CD4-positive, alpha-beta T cell treated with Interleukin-10 for 1 hour (primary cell): ENCODE measurements at places on chromosomes 2 and 18.

DNA sequence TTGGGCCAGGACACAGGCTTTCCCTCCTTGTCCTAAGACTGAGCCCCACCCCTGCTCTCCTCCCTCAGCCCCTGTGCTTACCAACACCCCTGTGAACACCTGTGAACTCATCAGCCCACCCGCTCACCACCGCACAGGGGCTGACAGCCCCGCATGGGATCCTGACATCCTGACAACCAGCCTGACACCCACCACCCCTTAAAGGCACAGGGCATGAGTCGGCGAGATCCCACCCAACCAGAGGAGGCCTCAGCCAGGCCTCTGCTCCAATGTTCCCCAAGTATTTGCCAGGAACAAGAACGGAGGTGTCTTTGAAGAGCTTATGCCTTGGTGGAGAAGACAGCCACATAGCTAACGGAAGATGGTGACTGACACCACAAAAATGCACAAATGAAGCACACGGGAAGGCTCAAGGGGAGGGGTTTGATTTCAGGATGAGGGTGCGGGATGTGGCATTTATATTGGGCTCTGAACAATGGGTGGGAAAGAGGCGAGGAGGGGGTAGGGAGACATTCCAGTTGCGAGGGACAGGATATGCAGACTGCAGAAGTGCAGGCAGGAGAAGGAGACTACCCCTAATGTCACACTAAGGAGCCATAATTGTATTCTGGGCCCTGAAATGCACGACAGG is 11.0 kb downstream of the RAB11FIP5 start:
- DNase-seq, result no peak

DNA sequence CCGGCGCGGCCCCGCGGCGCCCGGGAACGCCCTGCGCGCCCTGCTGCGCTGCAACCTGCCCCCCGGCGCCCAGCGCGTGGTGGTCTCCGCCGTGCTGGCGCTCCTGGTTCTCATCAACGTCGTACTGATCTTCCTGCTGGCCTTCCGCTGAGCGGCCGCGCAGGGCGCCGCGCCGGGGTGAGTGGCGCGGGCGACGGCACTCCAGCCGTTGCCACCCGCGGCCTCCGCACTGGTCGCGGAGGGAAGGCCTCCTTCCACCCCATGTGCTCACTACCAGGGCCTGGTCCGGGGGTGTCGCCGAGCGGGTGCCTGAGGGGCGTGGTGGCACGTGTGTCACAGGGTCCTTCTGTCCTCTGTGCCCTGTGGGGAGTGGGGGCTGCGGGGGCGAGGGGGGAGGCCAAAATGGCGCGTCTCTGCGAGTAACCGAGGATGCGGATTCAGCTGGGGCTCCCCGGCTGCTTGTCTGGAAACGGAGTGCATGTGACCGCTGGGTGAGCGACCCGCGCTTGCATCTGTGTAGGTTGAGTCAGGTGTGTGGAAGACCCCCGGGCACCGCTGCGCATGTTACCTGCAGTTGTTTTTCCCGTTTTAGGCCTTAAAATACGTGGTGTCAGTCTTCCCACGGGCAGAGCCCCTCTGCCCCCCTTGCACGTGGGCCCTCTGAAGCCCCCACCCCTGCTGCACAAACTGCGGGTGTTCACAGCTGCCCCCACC is 58.0 kb downstream of the FAM168B start:
- DNase-seq, result no peak

GRCh38 chr2:181907057-181907456 is 15.5 kb downstream of the ITPRID2 start:
- no peak for DNase-seq

GRCh38 chr2:240252191-240252871 is 111.9 kb upstream of the OTOS start:
- DNase-seq, result no peak

DNA sequence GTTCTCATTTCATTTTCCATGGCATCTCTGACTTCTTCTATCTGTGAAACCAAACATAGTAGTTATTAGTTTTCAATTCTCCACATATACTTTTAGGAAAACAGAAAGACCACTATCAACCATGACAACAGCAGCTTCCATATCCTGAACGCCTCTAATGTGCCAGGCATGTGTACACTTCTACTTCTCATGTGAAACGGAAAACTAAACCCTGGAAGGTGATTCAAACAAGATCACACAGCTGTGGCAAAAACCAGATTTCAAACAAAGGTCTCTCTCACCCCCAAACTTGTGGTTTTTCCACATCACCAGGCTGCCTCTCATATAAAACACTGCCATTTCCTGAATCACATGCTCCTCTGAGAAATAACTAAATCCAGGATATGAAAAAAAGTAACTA is 41.8 kb downstream of the PTCD3 start:
- DNase-seq, result no peak
